ENCODE measurements at places on chromosomes 11 and 22.
A peak's percentile ranks its signal among the peaks of the same experiment; 100 is the strongest.

DNA sequence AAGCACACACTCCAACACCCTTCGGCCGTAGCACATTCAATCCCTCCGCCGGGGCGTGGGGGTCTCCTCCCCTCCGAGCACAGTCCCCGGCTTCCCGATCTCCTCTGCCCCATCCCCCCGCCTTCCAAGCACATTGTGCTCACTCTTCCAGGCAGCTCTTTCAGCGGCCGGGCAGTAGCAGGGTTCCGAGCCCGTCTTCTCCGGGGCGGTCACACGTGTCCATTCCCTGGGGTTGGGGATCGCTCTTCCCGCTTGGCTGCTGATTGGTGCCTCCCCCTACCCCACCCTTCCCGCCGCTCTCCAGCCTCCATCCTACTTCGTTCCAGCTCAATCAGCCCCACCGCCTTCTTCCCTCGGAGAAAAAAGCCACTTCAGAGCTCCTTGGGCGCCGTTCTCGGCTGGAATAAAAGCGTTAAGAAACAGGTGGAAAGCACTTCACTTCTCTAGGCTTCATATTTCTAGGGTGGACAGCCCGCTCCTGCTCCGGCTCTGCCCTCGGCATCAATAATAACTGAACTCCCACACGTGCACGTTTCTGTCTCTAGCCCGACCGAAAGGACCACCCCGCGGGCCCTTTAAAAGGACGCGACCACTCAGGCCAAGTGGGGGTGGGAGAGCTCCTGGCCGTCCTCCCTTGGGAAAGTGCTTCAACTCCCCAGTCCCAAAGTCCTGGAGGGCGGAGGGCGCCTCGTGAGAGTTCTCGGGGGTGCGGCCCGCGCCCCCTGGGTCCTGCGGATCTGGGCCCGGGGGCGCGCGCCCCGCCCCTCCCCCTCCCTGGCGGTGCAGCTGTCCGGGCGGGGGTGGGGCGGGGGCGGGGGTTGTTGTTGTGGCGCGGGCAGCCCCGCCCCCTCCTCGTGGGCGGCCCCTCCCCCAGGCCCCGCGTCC, 464 bp upstream of the CECR2 start:
- no peak for DNase-seq

DNA sequence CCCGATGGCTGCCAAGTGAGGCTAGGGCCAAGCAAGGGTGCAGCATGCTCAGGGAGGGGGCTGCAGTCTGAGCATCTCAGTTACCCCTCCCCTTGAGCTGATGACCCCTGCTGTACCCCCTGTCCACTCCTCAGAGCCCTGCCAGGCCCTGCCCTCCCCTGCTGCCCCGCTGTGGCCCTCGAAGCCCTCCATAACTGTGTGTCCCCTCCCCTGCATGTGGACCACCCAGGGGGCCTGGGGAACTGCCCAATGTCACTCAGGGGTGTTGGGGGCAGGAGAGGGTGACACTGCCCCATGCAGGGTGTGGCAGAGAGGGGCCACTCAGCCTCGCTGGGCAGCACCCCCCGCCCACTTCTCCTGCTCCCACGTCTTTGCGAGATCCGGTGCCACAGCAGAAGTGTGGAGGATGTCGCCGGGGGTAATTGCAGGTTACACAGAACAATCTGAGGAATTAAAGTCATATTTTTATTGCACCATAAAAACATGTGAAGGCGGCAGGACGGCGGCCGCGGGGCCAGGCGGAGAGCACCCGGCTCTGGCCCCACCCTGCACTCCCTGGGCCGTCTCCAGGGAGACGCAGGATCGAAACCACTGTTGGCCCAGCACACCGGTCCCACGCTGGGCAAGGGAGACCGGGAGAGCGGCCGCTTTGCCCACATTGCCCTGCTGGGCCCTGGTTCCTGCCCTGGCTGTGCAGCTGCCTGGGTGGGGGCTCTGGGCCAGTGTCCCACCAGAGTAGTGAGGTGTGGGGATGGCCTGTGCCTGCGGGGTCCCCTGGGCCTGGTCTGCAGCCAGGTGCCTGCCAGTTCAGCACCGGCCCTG, 18.7 kb upstream of the GNB1L start:
- DNase-seq: no peak

GRCh38 chr22:29716814-29717545, 2.8 kb upstream of the CABP7 start:
- peak; percentile 38 for DNase-seq

DNA sequence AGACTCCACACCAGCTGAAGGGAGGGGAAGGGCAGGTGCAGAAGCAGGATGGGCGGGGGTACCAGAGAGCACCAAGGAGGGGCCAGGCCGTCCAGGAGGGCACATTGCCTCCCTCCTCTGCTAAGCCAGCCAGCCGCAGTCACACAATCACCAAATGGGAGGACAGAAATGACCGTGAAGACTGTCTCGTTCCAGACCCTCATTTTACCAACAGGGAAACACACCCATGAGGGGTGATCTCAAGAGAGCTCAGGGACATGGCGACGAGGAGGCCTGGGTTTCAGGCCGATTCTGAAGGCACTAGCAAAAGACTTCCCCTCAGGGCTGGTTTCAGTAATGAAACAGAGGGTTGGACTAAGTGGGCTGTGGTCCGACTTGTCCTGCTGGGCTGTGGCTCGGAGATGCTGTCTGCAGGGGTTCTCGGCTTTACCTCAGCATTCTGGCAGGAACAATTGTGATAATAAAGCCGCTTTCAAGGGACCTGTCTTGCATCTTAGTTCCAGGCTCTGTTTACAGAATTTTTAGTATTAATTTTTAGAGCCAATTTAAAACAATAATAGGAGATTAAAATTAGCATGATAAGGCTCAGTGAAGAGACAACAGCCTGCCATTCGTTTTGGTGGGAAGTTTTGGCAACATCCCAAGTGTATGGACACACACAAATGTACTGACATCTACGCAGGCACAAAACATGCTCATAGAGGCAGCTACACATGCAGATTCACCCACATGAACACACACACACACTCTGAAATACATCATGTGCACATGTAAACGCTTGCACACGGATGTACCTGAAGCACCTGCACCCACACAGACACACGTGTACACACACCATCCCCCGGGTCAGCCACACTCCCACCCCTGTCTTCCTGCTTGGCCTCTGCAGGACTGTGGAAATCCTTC, 2.0 kb upstream of the B3GAT1 start:
- no peak for DNase-seq

GRCh38 chr11:87035976-87036583, 1.7 kb upstream of the TMEM135 start:
- no peak for DNase-seq
